ENCODE measurements at places on chromosomes 6 and 20.
A peak's percentile ranks its signal among the peaks of the same experiment; 100 is the strongest.

DNA sequence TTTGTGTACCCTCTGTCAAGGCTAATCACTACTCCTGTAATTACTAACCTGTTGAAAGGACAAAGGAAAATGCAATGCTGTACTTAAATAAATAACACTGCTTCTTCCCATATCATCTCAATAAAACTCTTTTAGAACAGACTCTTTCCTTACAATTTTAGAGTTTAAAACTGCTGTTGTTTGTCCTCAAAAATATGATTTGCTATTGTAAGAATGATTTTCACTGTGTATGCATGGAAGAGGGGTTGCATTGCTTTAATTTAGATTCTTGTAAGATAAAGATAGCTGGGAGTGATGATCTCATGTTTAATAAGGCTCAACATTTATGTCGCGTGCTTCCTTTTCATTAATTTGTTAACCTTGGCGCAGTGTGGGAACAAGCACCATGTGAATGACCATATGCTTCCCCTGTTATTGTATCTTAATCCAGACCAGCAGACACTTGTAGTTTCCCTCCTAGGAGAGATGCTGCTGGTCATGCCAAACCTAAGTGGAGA, 89.8 kb upstream of the ATXN1 start:
- DNase-seq = no peak

- peak; percentile 37 for DNase-seq
These were observed 20.6 kb upstream of the ZBTB24 start for GRCh38 chr6:109503327-109504224.

DNA sequence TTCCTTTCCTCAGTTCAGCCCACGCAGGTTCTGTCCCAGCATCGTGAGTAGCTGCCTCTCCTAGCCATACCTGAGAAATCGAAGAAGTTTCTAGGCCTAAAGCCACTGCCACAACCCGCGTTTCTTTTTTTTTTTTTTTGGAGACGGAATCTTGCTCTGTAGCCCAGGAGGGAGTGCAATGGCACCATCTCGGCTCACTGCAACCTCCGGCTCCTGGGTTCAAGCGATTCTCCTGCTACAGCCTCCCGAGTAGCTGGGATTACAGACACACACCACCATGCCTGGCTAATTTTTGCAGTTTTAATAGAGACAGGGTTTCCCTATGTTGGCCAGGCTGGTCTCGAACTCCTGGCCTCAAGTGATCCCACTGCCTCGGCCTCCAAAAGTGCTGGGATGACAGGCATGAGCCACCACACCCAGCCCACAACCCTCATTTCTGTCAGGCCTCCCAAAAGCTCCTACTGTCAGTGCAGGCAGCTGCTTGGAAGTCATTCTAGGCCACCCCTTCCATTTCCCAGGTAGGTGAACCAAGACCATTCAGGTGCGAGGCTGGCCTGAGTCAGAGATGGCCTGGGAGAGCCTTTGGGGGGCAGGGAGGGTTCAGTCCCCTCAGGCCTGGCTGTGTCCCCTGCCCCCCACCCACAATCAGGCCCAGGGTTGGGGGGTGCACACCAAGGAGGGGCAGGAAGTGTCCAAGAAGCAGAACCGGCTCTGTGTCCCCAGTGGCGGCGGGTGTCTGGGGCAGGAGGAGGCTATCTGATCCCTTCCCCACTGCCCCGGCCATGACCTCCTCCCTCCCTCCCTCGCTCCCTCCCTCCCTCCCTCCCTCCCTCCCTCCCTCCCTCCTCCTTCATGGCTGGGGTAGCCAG, 47.2 kb downstream of the NOL4L start:
- DNase-seq = no peak

DNA sequence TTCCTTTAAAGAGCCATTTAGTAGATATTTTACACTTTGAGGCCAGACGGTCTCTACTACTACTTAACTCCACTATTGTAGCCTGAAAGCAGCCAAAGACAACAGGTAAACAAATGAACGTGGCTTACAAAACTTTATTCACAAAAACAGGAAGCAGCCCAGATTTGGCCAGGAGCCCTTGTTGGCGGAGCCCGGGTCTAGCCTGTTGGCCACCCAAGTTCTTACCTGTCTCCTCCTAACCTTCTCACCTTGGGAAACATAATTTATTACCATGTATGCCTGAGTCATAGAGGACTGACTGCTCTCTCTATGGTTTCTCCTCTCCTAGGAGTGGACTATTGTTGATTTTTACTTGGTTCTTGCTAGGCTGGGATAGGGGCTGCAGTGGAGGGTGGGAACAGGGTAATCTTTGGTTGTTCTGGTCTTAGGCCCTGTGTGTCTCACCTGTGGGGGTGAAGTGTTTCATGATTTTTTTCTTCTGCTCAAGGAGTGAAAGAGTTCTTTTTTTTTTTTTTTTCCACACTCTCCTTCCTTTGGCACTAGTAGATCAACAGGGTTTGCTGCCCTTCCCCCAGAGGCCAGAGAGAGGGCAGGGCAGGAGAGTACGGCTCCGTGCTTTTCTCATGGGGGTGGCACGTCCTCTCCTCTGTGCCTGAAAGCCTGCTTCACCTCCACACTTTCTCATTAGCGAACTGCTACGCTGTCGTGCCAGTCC, 90.0 kb downstream of the RPP40 start:
- no peak for DNase-seq

- no peak for DNase-seq
These were observed 3.5 kb downstream of the DLGAP4 start for GRCh38 chr20:36309643-36310042.

- no peak for DNase-seq
These were observed 683 bp upstream of the GCNT2 start for GRCh38 chr6:10520468-10520867.

- peak; percentile 89 for DNase-seq
These were observed 73.0 kb upstream of the NHSL1 start for GRCh38 chr6:138572167-138572875.

GRCh38 chr6:148593130-148593812, 153.6 kb upstream of the UST start:
- DNase-seq = no peak

GRCh38 chr20:58982406-58983114, 1.5 kb downstream of the NELFCD start:
- DNase-seq = no peak

DNA sequence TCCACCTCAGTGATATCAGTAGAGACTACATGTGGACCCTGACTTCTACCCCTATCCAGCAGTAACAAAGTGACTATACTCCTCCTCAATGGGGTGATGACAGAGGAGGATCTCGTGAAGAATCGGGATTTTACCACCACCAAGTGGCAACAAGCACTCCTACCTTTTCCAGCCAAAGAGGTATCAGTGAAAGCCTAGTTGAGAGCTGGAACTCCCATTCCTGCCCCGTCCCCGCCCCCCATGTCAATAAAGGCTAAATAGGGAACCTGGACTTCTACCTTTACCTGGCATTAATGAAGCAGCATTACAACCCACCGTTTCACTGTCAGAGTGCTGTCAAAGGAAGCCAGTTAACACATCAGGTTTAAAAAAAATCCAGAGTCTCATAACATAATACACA, 45.3 kb downstream of the RNF24 start:
- no peak for DNase-seq

DNA sequence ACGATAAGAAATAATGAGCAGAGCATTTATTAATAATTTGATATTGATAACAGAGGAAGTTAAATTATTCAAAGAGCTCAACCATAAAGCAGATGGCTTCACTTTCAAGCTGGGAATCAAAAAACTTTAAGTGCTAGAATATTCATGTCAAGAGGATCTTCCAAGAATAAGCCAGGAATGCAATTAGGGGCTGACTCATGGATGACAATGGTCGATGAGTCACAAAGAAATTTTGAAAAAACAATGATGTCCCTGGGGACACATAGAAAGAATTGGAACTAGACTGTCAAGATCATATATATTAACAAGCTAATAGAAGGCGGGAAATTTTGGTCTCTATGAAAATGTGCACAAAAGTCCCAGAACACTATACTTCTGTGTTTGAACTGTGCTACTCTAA, 304.1 kb downstream of the LAMA2 start:
- no peak for DNase-seq

GRCh38 chr6:32568561-32568960, 21.1 kb downstream of the HLA-DRB1 start:
- DNase-seq = no peak

GRCh38 chr20:3318226-3318884, 79.4 kb upstream of the SLC4A11 start:
- no peak for DNase-seq

GRCh38 chr6:100382031-100382430, 82.7 kb downstream of the SIM1 start:
- no peak for DNase-seq

DNA sequence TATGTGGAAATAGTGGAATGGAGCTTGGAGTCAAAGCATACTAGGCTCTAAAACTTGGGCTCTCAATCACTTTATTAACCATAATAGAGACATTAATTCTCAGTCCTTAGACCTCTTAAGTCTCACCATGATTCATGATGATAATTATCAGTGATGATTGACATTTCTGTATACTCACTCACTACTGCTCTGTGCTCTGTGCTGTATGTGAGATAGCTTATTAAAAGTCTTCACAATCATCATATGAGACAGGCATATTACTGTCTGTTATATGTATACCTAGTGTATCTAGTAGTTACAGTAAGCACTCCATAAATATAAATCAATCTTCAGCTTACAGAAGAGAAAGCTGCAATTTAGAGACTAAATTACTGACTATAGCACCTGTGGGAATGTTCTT, 236.0 kb upstream of the JAG1 start:
- no peak for DNase-seq

GRCh38 chr20:17679941-17680835, 1.9 kb downstream of the RRBP1 start:
- DNase-seq = no peak

GRCh38 chr20:47262008-47262364, 94.5 kb downstream of the ZMYND8 start:
- no peak for DNase-seq

- DNase-seq = no peak
These were observed 393.7 kb downstream of the UTRN start for GRCh38 chr6:144678844-144679243.

GRCh38 chr6:74870403-74870802, 335.4 kb downstream of the COL12A1 start:
- no peak for DNase-seq

DNA sequence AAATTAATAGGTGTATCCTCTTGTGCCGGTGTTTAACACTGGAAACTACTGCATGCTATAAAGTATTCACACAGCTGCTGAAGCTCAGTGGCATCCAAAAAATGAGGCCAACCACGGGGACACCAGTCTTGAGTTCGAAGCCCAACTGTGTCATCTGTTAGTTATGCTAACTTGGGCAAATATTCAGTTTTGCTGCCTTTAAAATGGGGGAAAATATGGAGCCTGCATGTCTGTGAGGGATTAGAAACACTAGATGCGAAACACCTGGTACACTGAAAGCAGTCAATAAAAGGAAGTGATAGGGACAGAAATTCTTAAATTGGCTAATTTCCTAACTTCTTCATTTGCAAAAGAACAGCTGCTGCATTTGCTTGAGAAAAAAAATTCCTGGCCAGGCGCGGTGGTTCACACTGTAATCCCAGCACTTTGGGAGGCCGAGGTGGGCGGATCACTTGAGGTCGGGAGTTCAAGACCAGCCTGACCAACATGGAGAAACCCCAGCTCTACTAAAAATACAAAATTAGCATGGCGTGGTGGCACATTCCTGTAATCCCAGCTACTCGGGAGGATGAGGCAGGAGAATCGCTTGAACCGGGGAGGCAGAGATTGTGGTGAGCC, 36.6 kb upstream of the MLIP start:
- DNase-seq = no peak

DNA sequence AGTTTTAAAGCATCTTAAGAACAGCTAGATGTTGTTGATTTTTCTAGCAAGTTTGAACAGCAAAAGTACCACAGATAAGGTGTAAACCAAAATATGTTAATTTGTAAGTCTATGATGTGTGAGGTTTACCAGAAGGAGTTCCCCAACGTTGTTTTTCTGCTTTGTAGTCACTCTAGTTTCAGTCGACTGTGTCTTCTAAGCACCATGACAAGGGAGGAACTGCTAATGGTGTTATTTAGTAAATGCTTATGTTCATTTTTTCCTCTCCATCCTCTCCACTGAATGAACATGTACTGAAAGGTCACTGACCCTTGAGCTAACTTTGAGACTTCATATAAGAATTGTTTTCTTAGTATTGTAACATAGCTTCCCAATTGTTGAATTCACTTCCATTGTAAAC, 3.0 kb downstream of the ENPP3 start:
- DNase-seq = no peak

DNA sequence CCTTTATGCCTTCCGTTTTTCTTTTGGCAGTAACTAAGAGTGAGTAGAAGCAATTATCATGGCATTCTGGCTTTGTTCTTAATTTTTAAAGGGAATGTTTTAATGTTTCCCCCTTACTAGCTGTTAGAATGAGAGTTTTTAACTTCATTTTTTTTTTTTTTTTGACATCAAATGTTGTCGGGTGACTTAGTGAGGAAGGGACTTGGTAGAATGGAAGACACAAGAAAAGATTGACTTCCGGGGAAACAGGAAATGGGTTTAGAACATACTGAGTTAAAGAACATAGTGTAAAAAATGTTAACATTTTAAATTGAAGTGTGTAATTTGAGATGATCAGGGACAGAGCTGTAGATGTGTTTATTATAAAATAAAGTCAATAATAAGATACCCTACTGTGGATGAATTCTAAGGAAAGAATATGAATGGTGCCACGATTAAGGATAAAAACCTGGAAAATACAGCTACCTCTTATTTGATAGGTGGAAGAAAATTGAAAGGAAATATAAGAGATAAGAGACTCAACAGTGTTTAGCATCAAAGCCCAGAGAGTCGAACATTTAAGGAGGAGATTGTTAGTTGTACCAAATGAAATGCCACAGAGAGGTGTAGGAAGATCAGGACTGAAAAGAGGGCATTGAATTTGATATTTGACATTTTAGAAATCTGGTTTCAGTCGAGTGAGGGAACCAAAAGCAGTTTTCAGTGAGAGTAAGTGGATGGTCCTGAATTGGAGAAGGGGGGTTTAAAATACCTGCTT, 9.4 kb downstream of the HSF2 start:
- no peak for DNase-seq

DNA sequence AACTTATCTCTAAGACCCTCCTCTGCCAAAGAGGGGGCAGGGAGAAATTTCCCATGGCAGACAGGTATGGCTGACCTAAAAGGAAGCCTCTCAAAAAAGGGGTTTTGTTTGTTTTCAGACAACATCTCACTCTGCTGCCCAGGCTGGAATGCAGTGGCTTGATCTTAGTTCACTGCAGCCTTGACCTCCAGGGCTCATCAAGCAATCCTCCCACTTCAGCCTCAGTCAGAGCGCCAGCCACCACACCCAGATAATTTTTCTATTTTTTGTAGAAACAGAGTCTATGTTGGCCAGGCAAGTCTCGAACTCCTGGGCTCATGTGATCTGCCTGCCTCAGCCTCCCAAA, 3.8 kb downstream of the EZR start:
- no peak for DNase-seq

- DNase-seq = no peak
These were observed 121.4 kb upstream of the CLDN20 start for GRCh38 chr6:155142168-155143028.

GRCh38 chr20:37902504-37903313, at the start of gene VSTM2L:
TSS of gene VSTM2L (plus strand) at chr20:37903127. CDS start at chr20:37903351, 224 bp downstream.
- peak; percentile 24 for DNase-seq

DNA sequence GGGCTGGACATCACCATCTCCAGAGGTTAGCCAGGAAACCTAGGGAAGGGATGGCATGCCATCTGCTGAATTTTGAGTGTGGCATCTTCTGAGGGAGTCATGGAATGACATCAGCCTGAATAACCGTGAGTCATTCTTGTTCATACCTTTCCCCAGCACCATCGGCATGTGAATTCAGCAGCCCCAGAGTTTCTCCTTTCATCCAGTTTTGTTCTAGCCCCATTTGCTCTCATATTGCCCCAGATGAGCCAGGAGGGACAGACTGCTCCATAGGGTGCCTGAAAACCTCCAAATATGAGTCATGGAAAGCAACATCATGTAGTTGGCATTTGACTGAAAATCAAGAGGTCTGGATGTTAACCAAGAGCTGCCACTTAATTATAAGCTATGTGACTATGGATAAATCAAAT, 219.2 kb upstream of the SGK1 start:
- no peak for DNase-seq

Measured in NCI-H774 (cell line).